ENCODE measurements at places on chromosomes 6 and 20.

DNA sequence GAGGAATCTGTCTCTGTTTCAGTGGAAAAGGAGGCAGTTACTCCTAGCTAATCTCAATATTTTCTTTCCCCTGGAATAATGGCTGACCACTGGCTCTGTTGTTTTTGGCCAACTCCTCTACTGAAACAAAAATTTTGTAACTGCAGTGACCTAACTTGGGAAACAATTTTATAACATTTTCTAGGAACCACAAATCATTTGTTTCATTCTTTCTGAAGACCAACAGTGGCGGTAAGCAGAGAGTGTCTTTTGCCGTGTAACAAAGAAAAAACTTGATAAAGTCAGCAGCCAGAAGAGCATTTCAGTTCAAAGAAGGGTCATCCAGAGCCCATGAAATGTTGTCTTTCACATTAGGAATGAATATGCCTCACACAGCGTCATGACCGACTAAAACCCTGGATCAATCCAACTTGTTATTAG, 11.8 kb upstream of the BFSP1 start:
- DNase-seq: no peak

- DNase-seq: no peak
These were observed 118.1 kb downstream of the VEGFA start for GRCh38 chr6:43887906-43888683.

DNA sequence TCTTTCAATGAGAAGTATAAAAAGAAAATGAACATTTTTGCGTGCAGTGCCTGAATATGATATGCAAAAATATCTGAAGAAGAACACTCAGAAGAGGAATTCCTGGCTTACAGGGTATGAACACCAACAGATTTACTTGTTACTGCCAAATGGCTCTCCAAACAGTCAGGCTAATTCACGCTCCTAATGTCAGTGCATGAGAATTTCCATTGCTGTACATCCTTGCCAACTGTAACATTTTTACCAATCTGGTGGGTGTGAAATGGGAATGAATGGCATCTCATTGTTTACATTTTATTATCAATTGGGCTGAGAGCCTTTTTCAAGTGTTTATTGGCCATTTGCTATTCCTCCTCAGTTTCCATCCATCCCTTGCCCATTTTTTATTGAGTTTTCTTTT, 365.3 kb upstream of the MAP3K7 start:
- no peak for DNase-seq

DNA sequence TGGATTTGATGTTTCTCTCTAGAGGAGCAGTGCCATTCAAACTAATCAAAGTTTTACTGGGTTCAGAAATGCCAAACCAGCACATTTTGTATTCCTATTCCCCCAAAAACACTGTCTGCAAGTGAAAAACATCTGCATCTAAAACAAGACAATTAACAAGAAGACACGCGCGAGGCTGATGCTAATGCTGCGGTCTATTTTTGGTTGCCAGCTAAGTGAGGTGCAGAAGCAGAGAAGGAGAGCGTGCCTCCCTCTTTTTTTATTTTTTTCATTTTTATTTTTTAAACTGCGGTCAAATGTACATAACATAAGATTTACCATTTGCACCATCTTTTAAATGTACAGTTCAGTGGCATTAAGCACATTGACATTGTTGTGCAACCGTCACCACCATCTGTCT, 641.1 kb downstream of the DHX35 start:
- no peak for DNase-seq

DNA sequence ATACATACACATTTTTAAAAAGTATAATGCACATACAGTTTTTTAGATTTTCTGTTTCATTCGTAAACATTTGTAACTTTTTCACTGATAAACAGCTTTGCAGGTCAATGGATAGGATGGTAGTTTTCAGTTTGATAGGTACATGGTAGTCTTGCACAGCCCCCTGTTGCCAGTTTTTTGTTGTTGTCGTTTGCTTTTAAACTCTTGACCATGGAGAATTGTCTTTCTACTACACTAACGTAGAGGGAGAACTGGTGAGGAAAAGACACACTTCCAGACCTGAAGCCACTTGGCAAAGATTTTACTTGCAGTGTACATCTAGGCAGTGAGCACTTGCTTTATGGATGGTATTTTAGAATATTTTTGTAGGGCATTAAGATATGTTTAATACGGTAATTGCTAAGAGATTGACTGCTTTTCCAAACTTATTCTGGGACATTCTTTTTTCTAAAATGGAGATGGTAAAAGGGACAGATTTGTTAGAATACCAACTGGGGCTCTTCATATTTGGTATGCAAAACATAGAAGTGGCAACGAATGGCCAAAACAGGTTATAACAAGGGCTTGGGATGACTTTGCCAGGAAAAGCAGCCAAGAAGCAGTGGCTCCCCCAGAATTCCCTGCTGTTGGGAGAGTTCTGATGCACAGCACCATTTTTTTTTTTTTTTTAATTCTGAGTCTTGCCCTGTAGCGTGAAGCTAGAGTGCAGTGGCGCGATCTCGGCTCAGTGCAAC, 1.5 kb downstream of the PYGB start:
- no peak for DNase-seq

DNA sequence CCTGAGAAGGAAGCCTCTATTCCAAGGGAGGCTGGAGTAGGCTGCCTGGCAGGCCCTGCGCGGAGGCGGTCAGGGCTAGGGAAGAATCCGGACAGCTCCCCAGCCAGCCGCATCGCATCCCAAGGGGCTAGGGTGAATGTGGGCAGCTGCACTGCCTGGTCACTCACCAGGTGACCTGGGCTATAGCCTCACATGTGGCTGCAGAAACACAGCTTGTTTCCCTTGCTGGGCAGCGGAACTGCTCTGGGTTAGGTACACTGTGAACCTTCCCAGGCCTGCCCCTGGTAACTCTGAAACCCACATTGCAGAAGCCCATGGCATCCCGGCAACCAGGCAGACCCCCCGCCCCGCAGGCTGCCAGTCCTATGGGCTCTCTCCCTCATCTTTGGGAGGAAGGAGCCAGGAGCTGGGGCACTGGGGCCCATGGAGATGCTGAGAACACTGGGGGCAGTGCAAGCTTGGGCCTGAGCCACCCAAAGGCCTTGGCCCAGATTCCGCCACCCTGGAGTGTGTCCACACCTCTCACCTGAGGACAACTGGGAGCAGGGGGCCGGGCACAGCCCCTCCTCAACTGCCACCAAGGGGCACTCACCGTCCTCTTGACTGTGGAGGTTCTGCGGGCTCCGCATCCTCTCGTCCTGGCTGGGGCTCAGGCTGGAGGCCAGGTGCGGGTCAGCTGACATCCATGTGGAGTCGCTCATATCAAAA, 111.0 kb downstream of the NOL4L start:
- no peak for DNase-seq

DNA sequence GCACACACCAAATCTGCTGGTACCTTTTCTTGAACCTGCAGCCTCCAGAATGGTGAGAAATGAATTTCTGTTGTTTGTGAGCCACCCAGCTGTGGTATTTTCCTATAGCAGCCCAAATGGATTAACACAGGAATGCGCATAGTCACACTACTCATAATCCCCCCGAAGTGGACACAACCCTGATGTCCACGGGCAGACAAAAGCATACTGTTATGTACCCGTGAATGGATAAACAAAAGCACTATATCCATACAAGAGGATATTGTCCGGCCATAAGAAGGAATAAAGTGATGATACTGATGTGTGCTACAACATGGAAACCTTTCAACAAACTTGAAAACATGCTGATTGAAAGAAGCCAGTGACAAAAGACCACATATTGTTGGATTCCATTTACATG, 25.1 kb upstream of the RPP40 start:
- no peak for DNase-seq

GRCh38 chr6:14270142-14270893, 152.7 kb downstream of the CD83 start:
- no peak for DNase-seq

DNA sequence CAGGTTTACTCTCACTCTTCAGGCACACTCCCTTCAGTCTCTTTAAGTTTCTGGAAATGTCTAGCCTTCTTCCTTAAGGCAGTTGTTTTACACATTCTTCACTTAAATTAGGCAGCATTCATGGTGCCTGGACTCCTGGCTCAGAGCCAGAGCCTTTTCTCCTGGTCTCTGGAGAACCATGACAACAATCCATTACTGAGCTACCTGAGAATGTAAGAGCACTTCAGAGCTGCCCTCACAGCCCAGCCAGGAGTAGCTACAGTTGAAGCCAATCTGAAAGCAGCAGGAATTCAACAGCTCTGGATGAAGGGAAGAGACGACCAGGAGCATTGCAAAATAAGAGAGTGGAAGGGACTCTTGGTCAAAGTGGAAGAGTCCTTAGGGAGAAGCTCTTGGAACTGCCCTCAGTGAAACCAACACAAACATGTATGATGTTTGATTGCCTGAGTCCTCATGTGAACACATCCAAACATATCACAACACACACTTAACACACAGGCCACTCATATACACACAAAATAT, 416.8 kb upstream of the SPTLC3 start:
- DNase-seq: no peak
